ENCODE measurements at places on chromosomes 6 and 20.

DNA sequence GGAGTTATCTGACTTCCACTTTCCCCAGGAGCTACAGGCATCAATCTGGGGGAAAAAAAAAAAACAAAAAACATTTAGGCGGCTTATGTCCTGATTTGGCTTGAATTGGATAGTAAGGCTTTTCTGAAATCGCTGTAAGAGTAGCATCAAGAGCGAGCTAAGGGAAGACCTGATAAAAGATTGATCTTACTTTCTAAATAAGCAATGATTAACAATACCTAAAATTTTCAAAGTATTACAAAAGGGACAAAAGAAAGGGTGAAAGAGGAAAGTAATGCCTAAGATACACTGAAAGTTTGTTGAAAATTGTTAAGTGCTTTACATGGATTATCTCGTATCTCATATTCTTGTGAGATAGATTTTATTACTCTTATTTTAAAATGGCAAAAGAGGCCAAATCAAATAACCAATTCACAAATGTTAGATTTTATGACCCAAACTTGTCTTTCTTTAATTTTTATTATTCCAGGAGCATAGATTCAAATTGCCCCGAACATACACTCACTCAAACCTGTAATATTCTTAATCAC lies 106.4 kb upstream of the PRSS16 start:
- no peak for DNase-seq

GRCh38 chr6:16570221-16570553 lies 191.1 kb downstream of the ATXN1 start:
- DNase-seq, result no peak

DNA sequence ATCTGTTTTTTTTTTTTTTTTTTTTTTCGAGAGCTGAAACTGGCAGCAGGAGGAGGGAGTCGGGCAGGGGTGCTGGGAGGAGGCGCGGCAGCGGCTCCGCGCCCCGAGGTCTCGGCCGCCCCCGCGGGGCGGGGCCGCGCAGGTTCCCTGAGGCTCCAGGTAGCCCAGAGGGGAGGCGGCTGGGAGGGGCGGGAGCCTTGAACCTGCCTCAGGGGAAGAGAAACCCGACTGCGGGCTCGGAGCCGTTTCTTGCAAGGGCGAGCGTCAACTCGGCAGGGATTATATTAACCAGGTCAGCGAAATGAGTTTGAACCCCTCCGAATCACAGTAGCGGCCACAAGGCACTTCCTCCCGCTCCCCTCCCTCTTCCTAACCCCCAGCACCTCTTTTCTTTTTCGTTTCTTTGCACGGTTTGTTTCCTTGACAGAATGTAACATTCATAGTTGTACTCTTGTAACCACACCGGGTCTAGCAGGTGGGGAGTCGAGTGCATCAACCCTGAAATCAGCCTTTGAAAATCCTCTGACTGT lies 2.0 kb downstream of the MYB start:
- DNase-seq, result no peak

- no peak for DNase-seq
Observed at GRCh38 chr6:111724039-111724438, 118.4 kb upstream of the TRAF3IP2 start.

DNA sequence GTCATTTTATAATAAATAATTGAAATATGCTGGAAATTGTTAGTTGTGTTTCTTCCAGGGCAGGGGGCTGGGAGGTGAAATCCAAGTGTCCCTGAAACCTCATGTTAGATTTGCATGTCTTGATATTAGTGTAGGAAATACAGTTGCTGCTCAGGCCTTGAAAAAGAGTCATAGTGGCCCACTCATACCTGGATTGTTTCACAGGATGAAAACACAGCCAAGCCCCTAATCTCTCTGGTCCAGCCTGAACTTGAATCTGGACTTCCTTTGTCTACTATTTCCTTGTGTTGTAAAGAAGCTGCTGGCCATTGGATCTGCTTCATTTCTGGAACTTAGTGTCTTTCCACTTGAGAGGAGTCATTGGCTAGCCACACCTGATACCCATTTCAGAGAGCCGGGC lies 108.8 kb upstream of the JARID2 start:
- DNase-seq, result no peak

DNA sequence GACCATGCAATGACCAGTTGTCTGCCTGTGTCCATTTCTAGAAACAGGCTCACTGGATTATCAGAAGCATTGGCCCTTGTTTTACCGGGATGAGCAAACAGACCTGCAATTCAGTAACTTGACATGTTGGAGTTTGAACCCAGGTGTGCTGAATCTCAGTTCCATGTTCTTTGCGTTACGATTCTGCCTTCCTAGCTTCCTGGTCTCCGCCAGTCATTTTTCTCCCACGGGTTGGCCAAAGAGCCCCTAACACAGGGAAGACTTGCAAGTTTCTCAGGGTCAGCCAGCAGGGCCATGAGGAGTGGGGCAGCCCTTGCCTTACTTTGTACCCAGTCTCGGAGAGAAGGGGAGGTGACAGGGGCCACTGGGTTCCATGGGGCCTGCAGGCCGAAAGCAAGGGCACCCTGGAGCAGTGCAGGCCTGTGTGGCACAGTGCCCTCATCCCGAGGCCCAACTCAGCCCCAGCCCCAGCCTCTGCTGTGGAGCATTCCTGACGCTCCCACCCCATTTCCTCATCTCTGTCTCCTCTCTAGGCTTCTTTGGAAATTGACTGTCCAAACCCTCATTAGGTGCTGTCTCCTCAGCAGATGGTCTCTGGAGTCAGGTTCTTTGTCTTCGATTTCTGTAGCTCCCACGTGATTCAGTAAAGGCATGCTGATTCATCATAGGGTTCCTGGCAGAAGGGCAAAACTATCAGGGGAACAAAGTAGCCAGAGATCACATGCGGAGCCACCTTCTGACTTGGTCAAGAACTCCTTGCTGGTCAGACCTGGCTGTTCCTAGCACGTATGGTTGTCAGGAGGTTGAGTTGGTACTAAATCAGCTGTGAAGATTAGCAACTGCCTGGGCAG lies 23.6 kb downstream of the CDS2 start:
- no peak for DNase-seq

DNA sequence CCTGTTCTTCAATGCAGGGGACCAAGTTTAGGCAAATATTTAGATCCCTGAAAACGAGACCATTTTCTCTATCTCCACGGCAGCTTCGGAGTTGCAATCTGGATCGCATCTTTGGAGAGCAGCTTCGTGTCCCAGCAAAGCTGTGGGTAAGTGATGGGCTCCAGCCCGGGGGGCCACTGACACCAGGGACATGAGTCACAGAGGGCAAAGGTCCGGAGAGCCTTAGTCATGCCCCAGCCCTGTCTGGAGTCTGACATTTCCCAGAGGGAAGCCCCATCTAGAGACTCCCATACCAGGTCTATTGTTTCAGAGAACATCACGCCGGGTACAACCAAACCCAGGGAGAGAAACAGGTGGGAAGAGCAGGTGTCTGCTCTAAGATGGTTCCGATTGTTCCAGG lies 95.9 kb downstream of the NFATC2 start:
- DNase-seq, result peak; percentile 79

GRCh38 chr6:42166444-42167141 lies 6.6 kb upstream of the GUCA1A start:
- peak; percentile 77 for DNase-seq

- DNase-seq, result no peak
Observed at GRCh38 chr6:138250513-138251247, 32.4 kb upstream of the PBOV1 start.

- no peak for DNase-seq
Observed at GRCh38 chr6:79001415-79001814, 76.6 kb downstream of the PHIP start.

DNA sequence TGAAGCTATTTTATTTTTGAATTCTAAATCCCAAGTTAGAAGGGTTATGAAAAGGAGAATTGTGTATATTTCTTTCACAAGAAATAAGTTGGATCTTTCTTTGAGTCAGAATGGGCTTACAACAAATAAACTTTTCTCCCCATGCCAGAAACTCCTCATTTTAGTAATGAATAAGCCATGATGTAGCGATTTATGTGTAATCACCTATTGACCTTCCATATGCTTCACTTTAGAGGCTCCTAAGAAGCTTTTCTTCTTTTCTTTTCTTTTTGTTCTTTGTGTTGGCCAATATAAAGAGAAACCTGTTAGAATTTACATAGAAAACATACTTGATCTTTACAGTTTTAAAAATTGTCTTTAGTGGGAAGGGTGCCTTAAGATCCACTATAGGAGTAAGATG lies 370.2 kb downstream of the UTRN start:
- DNase-seq, result no peak

DNA sequence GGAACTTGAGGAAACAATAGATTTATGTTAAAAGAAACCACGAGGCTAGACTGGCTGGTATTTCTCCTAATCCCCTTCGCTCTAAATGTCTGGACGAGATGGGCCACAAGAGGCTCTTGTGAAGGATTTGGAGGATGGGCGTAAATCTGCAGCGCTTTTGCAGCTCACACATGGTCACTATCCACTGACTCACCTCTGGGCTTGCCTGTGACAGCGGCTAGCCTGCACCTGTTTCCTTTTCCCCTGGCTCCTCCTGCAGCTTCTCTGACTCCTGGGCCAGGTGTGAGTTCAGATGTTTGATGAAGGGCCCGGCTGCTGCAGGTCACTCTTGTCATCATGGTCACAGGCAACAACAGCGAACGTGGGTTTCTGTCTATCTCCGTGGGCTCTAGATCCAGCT lies 629.4 kb downstream of the CBLN4 start:
- DNase-seq, result no peak

GRCh38 chr6:16539086-16539931 lies 222.0 kb downstream of the ATXN1 start:
- no peak for DNase-seq

DNA sequence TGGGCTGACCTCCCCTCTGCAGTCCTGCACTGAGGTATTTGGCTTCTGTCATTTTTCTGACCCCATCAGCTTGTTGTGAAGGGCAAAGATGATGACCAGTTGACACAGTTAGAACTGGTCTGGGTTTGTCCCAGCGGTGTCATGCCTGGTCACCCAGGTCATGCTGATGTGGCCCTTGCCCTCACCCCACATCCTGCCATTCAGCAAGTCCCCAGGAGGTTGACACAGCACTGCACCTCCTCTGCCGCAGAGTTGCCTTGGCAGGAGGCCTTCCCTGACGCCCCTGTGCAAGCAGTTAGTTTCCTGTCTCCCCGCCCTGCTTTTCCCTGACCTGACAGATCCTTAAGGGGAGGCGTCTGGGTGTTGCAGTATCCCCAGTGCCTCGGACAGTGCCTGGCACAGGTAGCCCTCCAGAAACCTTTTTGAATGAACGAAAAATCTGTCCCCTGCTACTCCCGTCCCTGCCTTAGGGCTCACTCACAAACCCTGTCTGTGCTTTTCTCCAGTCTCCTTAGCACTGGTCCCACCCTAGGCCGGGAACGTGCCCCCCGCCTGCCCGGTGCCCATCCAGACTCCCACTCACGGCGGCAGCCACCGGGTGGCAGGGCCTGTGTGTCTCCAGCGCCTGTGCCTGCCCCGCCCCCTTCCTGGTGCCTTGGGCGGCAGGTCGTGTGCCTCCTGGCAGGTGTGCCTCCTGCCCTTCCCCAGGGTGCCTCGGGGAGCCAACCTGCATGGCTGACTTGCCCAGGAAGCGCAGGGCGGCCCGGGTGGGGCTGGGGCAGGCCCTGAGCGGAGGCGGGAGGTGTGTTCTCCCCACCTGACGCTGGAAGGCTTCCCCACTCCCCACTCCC lies 146.3 kb upstream of the RNF24 start:
- no peak for DNase-seq

DNA sequence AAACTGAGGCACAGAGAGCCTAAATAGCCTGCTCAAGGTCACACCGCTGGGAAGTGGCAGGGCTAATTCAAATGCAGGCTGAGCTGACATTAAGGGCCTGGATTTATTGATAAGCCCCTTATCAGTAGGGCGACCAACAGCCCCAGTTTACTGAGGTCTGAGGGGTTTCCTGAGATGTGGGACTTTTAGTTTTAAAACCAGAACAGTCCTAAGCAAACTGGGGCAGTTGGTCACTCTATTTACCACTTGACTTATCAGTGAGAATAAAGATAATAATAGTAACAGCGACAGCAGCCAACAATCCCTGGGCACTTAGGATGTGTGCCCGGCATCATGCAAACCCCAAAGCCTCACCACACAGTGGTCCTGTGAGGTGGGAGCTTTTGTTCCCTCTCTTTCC lies 27.6 kb downstream of the PREX1 start:
- DNase-seq, result no peak

- no peak for DNase-seq
Observed at GRCh38 chr6:89385846-89386245, 26.2 kb downstream of the RRAGD start.

DNA sequence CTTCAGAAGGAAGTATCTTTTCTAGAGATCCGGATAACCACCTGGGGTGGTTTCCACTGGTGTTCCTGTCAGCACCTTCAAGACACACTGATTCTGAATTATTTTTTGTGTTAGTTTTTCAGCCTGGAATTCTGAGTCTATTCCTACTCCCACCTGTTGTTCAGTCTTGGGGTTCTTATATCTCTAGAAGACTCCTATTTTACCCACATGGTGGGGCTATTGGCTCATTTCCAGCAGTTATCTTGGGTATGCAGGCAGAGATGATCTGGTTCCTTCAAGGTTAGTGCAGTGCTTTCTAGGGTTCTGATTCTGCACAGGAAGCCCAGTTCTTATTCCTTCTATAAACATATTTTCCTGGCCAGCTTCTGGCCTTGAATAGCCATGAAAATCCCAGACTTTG lies 175.6 kb upstream of the PDE7B start:
- peak; percentile 31 for DNase-seq

GRCh38 chr20:58640446-58640845 lies 10.6 kb upstream of the STX16 start:
- no peak for DNase-seq

- no peak for DNase-seq
Observed at GRCh38 chr6:107819217-107819616, 4.9 kb downstream of the SCML4 start.

DNA sequence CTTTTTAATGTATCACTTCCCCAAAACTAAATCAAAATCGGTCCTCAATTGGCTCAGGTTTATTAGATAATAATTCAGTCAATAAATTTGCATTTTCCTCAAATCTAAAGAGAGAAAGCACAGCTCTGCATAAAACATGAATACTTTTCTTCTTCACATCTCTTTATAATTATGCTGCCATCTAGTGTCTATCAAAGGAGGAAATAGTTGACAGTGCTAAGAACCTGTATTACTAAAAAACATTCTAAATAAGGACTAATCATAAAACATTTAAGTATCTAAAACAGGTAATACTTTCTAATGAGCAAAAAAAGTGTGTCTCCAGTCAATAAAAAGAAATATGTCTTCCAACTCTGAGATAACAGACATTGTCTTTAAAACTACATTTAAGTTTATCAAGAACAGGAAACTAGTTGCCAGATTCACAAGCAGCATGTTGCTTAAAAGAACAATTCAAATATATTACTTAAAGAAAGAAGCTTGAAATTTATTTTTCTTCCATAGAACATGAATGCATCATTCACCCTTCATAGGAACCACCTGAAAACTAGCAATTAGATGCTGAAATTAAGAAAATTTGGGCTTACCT lies 56.5 kb upstream of the DST start:
- peak; percentile 47 for DNase-seq

- peak; percentile 82 for DNase-seq
Observed at GRCh38 chr6:43263314-43264178, 20.3 kb downstream of the TTBK1 start.

DNA sequence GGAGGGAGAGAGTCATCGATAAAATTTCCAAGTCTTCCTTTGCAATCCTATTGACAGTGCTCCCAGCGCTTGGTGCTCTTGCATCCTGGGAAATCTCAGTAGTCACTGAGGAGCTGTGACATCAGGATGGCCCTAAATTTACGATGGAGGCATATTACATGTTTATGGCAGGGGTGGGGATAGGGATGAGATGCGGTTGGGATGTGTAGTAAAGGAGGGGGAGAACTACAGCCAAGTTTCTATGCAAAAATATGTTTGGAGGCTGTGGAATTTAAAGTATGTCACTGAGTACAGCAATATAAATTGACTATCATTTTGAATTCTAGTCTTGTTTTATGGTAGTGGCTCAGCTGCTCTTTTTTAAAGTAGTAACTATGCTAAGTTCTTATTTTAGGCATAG lies 544.9 kb downstream of the PKHD1 start:
- DNase-seq, result no peak
